ENCODE measurements at places on chromosomes 12 and 14.
A peak's percentile ranks its signal among the peaks of the same experiment; 100 is the strongest.

- DNase-seq: peak; percentile 84
Observed at GRCh38 chr12:56034586-56035332, 7.0 kb upstream of the RPS26 start.

DNA sequence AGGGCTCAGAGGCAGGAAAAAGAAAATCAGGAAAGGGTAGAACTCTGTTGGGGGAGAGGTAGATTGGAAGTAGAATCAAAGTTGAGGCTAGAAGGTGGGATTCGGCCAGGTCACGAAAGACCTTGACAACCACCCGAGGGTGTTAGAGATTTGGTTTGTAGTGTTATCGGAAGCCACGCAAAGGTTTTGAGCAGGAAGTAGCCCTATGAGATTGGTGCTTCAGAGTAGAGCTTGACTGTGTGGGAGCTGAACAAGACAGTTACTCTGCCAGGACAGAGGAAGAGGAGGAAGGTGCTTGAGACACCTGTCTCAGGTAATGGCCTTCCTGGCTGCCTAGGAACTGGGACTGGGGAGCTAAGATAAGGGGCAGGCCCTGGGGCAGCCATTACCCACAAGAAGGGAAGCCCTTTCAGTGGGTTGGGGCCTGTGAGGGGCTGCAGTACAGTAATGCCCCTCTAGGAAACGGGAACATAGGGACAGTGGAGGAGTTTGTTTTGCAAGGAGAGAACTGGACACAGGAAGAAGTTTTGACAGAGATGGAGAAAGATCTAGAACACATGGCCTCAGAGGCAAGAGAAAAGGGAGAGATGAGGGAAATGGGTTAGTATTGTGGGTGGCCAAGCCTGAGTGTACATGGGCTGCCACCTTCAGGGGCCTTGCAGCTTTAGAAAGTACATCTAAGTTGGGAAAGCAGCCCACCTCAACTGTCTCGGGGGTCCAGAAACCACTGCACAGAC is 73.5 kb downstream of the RIN3 start:
- no peak for DNase-seq

DNA sequence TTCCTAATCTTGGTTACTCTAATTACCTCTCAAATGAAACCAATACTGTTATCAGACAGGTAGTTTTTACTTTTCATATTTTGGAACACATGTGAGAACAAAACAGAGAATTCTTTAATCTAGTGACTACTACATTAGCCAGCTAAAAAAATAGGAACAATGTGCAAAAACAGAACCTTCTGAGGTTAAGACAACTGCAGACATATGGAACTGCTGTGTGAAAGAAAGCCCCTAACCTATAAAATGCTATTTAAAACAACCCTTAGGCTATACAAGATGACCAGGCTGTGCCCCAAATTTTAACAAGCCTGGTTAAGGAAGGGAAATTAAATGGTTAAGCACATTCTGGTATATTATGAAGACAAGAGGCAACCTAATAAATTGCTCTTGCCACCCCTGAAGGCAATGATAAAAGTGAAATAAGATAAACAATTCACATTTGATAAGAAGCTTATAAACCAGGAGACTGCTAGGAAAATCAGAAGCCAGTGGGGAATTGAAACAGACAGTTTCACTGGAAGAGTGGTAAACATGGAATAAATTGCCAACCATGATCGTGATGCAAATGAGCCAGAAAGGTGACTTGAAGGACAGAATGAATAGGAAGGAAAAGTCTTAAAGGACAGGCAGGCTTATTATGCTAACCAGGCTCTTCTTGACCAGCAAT is 7.4 kb downstream of the GTSF1 start:
- DNase-seq: no peak

DNA sequence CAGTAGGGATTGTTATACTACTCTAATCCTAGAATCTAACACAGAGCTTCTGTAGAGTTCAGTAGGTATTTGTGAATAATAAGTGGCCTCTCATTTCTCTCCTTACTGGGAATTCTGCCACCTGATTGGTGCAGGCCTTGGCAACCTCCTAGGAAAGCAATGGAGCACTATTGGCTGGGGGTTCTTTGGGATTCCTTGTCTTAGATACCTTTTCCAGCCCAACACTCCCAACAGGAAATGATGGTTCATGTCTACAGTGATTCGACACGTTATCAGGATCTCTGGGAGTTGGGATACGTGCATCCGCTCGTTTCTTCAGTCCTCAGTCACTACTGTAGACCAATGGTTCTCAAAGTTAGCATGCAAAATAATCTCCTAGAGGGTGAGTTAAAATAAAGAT is 67.4 kb downstream of the ELK3 start:
- no peak for DNase-seq

DNA sequence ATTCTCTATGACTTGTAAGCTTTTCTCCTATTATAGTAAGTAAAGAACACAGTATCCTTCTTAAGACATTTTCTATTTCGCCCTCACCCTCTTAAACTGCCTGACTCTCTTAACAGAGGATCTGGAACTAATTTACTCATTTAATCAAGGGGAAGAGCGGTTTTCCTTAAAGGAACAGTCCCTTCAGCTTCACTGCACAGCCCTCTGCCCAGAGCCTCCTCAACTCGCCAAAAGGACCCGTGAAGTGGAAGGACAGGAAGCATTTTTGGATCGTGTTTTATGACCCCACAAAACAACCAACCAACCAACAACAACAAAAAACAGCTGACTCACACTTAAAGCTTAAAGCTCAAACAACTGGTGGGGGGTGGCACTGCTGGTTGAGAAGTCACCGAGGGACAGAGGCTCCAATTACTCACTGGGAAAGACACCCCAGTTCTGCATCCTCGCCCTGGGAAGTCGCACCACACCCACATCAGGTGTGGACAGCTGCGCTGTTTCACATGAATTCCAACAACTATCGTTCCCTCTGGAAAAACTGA is 35.7 kb downstream of the NID2 start:
- DNase-seq: no peak

- no peak for DNase-seq
Observed at GRCh38 chr12:63978519-63978918, 134.0 kb downstream of the SRGAP1 start.
